Stimulated activated naive CD8-positive, alpha-beta T cell treated with anti-CD3 and anti-CD28 coated beads, Interleukin-15, Interleukin-2, amounts not matched to agents 100 U/mL and 50 U/mL, for 24 hours (primary cell): ENCODE measurements at places on chromosomes 2 and 18.

GRCh38 chr2:115160531-115161080 lies 718.2 kb downstream of the DPP10 start:
- no peak for DNase-seq

DNA sequence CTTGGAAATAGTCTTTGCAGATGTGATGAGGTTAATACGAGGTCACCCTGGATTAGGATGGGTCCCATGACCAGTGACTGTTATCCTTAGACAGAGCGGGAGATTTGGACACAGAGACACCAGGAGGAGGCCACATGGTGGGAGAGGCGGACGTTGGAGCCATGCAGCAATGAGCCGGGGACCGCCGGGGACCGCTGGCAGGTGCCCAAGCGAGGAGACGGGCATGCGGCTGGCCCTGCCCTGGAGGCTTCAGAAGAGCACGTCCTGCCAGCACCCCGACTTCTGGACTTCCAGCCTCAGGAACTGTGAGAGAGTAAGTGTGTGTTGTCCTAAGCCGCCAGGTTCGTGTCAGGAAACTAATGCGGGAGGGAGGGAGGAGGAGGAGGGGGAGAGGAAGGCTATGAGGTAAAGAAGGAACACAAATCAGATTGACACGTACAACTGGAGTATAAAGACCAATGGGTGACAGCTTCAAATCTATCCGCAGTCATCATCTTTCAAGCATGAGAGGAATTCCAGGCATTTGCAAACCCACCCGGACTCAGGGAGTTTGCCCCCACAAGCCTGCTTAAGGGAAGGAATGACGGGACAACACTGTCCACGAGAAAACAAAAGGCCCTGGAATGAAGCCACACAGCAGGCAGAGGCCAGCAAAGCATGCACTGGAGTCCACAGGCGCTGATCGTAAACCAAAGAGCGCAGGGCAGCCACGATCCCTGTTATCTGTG lies 11.6 kb upstream of the BOK start:
- DNase-seq, result no peak

- no peak for DNase-seq
Measured at GRCh38 chr2:28294451-28294850, 98.2 kb upstream of the FOSL2 start.

GRCh38 chr18:9571546-9571945 lies 42.8 kb downstream of the PPP4R1 start:
- DNase-seq, result no peak
